ENCODE measurements at places on chromosomes 1 and 21.

- H3K27ac ChIP-seq = no peak overlapping the region
- H3K36me3 ChIP-seq = no peaks in the 10 kb centered on the region
- H3K4me1 ChIP-seq = no peaks in the 10 kb centered on the region
- H3K27me3 ChIP-seq = peaks cover 16% of the 10 kb centered on the region
- no peak overlapping the region for H3K4me3 ChIP-seq
- no peak for DNase-seq
Measured at GRCh38 chr1:204338360-204338759, 21.4 kb downstream of the PLEKHA6 start.

- H3K27me3 ChIP-seq = no peaks in the 10 kb centered on the region
- no peak for DNase-seq
- no peak overlapping the region for H3K4me3 ChIP-seq
- H3K27ac ChIP-seq = no peak overlapping the region
Measured at GRCh38 chr21:18545908-18546307, 142.3 kb upstream of the TMPRSS15 start.

- no peaks in the 10 kb centered on the region for H3K4me1 ChIP-seq
- no peaks in the 10 kb centered on the region for H3K36me3 ChIP-seq
- no peak overlapping the region for H3K27ac ChIP-seq
- no peak for DNase-seq
- H3K27me3 ChIP-seq = no peaks in the 10 kb centered on the region
- H3K4me3 ChIP-seq = no peak overlapping the region
Measured at GRCh38 chr1:192088496-192088895, 69.8 kb upstream of the RGS18 start.

GRCh38 chr1:203593723-203594122 lies 32.9 kb upstream of the ATP2B4 start:
- peak; percentile 72 for DNase-seq
- H3K27me3 ChIP-seq = peaks cover 4% of the 10 kb centered on the region
- H3K4me1 ChIP-seq = peaks cover 26% of the 10 kb centered on the region
- H3K36me3 ChIP-seq = no peaks in the 10 kb centered on the region

DNA sequence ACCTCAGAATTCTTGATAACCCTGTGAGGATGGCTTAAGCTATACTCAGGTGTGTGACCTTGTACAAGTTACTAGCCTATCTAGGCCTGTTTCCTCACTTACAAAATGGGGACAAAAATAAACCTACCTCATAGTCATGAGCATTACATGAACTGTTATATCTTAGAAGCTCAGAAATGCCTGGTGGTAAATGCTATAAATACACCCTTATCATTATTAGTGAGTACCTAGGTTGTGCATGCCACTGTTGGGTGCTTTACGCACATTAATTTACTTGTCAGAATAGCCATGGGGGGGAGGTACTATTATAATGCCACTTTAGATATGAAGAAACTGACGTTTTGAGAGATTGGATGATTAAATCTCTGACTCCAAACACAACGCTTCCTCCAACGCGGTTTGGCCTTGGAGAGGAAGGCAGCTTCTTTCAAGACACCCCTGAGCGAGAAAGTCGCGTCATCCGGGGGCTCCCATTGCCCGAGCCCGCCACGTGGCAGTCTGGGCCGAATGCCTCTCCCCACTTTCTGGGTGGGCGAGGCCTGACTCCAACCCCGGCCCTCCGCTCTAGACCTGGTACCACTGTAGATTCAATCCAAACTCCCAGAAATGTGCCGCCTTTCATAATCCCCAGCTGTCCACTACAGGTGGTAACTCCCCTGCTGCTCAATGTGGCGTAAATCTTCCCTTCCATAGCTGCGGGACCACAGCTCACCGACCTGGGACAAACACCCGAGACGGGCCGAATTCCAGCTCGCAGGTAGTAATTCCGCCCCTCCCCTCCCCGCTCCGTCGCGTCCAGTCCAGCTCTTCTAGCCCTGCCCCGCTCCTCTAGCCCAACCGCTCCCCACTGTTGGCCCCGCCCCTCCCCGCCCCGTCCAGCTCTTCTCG lies 771 bp upstream of the RAD54L start:
- peaks cover 40% of the 10 kb centered on the region for H3K4me1 ChIP-seq

DNA sequence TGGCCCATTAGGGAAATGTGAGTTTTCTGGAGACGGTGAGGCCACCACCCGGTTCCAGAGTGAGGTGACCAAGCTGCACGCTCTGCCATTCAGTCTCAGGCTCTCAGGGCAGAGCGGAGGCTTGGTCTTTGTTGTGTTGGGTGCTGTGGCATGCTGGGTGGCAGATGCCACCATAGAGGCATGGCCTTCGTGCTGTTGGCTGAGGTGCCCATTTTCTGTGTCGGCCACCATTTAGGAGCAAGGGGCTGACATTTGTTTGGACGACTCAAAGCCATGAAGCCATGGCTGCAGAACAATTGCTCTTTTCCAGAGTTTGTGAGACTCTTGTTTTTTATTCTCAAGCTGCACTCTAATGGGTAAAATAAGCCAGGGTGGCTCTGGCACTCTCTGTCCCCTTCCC lies 36.8 kb upstream of the PWP2 start:
- H3K4me3 ChIP-seq = no peak overlapping the region
- H3K27me3 ChIP-seq = no peaks in the 10 kb centered on the region
- peaks cover 75% of the 10 kb centered on the region for H3K36me3 ChIP-seq
- DNase-seq = no peak
- H3K4me1 ChIP-seq = peaks cover 36% of the 10 kb centered on the region

DNA sequence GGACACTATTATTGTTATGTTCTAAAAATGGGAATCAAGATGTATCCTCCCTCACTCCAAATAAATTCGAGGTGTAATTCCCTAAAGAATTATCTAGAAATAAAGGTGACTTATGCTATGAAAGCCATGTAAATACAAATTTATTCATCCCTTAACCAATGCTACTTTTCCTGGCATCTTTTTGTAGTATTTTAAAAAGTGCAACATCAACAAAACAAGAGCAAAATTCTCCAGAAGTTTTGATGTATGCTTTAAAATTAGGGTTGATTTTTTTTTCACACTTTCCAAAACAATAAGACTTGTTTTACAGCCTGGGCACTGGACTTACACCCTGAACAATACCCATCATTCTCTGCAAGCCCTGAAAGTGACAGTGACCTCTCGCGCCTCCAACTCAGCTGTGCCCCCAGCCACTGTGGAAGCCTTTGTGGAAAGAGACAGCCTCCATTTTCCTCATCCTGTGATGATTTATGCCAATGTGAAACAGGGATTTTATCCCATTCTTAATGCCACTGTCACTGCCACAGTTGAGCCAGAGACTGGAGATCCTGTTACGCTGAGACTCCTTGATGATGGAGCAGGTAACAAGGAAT lies 21.4 kb upstream of the CLCA1 start:
- H3K4me1 ChIP-seq = no peaks in the 10 kb centered on the region
- H3K4me3 ChIP-seq = no peak overlapping the region
- no peaks in the 10 kb centered on the region for H3K27me3 ChIP-seq
- no peaks in the 10 kb centered on the region for H3K36me3 ChIP-seq

DNA sequence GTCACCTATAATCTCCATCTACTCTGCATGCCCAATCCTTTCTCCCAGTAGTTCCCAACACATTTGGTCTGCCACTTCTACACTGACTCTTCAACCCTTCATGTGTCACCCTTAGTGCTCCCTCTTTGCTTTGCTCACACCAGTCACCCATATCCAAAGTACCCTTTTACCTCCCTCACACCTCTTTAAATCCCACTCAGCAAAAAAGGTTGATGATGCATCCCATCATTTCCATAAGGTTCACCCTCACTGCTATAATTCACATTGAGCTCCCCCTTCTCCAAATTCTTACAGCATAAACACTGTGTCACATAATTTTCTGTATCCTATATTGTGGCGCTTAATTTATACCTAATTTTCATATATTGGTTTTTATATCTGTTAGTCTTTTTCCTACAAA lies 83.8 kb upstream of the ATP1B1 start:
- H3K4me1 ChIP-seq = no peaks in the 10 kb centered on the region
- peaks cover 8% of the 10 kb centered on the region for H3K27me3 ChIP-seq
- H3K4me3 ChIP-seq = no peak overlapping the region
- no peak for DNase-seq
- H3K36me3 ChIP-seq = no peaks in the 10 kb centered on the region

- H3K4me3 ChIP-seq = no peak overlapping the region
- peaks cover 14% of the 10 kb centered on the region for H3K4me1 ChIP-seq
- no peak overlapping the region for H3K27ac ChIP-seq
- H3K27me3 ChIP-seq = no peaks in the 10 kb centered on the region
Measured at GRCh38 chr1:226825037-226825745, 45.2 kb upstream of the PSEN2 start.

GRCh38 chr1:93152835-93153234 lies 27.4 kb downstream of the TMED5 start:
- peaks cover 52% of the 10 kb centered on the region for H3K36me3 ChIP-seq
- H3K27ac ChIP-seq = no peak overlapping the region
- peaks cover 17% of the 10 kb centered on the region for H3K4me1 ChIP-seq
- no peaks in the 10 kb centered on the region for H3K27me3 ChIP-seq
- DNase-seq = no peak

GRCh38 chr1:105210747-105211146 lies 1461.0 kb downstream of the AMY1C start:
- no peak overlapping the region for H3K4me3 ChIP-seq
- H3K27ac ChIP-seq = no peak overlapping the region
- no peaks in the 10 kb centered on the region for H3K36me3 ChIP-seq
- H3K4me1 ChIP-seq = no peaks in the 10 kb centered on the region
- no peaks in the 10 kb centered on the region for H3K27me3 ChIP-seq

DNA sequence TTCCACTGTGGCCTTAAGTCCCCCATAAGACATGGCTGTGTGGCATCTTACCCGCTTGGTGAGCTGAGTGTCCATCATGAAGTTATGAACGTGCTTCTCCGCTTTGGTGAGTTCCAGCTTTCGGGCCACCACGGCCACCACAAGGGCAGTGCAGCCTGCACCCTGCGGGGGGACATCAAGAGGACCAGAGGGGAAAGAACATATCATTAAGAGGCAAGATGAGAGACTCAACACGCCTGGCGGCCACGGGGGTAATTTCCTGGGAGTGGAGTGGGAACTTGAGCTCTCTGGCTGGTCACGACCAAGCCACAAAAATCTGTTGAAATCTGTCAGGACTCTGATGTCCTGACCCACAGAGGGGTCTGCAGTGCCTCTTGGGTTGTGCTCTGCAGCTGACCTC lies 117.9 kb upstream of the ADAR start:
- no peak overlapping the region for H3K4me3 ChIP-seq
- DNase-seq = no peak
- peaks cover 34% of the 10 kb centered on the region for H3K4me1 ChIP-seq
- no peaks in the 10 kb centered on the region for H3K36me3 ChIP-seq
